ENCODE measurements at places on chromosomes 13 and 19.
A peak's percentile ranks its signal among the peaks of the same experiment; 100 is the strongest.

GRCh38 chr13:100940658-100941057 is 266.1 kb upstream of the TMTC4 start:
- no peak for DNase-seq

DNA sequence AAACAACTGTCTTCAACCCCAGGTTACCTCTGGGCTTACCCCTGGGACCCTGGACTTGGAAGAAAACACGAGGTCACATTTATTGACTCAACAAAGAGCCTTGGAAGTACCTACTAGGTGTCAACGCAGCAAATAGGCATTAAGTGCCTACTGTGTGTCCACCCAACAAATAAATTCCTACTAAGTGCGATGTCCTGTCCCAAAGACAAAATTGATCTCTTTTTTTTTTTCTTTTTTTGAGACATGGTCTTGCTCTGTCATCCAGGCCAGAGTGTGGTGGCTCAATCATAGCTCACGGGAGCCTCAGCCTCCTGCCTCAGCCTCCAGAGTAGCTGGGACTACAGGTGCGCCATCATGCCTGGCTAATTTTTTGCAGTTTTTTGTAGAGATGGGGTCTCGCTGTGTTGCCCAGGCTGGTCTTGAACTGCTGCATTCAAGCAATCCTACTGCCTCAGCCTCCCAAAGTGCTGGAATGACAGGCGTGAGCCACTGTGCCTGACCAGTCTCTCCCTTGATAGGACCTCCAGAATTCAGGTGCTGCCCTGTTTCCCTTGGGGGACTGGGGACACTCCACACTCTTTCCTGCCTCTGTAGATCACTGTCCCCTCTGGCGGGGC is 589 bp upstream of the S1PR2 start:
- DNase-seq, result no peak

DNA sequence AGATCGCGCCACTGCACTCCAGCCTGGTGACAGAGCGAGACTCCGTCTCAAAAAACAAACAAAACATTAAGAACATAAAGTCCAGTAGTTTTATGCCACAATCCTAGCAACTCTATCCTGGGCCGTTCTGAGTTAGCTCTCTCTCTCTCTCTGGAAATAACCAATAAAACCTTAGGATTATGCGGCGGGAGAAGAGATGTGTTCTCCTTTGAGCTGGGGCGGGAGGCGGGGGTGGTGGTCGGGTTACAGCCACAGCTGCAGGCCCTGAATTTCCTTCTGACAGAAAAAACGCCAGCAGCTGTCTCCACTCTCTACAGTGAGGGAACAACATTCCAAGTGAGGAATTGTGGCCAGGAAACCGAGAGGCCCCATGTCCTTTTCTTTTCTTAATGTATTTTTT is 9.1 kb upstream of the PNMA8A start:
- peak; percentile 87 for DNase-seq

DNA sequence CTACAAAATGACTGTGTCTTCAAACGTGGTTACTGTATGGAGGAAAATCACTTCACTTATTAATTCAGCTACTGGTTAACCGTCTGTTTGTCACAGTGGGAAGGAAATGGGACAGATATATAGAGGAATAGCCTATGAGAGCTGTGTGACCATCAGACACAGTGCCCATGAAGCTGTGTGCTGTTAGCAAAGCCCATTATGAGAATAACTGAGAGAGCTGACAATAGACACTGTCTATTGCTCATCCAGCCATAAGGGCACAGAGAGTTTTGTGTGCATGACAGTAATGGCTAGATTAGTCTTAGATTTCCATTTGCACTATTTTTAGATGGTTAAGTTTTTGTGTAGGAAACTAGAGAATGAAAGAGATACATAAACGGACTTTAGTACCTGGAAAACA is 64.1 kb upstream of the POSTN start:
- no peak for DNase-seq

- DNase-seq, result no peak
Observed at GRCh38 chr13:30416471-30416870, 5.8 kb upstream of the UBE2L5 start.

GRCh38 chr13:46893798-46894560 is 2.9 kb downstream of the HTR2A start:
- DNase-seq, result peak; percentile 79

DNA sequence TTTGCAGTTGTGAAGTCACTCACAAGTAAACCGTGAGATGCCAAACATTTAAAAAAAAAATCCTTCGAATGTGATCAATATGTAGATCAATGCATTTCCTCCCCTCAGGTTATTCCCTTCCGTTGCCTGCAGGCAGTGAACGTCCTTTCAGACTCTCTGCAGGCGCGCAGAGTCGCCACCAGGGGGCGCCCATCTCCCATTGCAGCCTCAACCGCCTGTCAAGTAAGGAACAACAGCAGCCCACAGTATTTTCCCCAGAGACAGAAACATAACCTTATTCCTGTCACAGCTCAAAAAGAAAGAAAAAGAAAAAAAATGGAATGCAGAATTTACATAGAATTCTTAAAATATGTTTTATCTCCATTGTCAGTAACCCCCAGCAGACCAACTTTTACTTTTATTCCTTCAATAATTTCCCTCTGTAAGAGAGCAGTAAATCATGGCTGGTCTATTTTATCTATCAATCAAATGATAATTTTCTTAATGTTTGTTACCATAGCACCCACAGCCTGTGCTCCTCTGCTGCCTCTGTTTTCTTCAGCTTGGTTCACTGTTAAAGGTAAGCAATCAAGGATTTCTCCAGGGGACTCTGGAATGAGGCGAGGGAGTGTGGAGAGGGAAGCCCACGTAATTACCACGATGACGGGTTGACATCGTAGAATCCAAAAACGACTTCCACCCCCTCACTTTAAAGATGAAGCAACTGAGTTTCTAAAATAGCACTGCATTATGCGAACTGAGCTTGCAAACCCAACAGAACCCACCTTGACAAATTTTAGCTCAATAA is 637.6 kb upstream of the ARGLU1 start:
- DNase-seq, result no peak

- no peak for DNase-seq
Observed at GRCh38 chr13:56166864-56167263, 973.9 kb upstream of the PRR20A start.

- DNase-seq, result no peak
Observed at GRCh38 chr19:55495646-55496349, 7.6 kb downstream of the SSC5D start.

- DNase-seq, result no peak
Observed at GRCh38 chr13:97321101-97321500, 99.0 kb downstream of the MBNL2 start.

DNA sequence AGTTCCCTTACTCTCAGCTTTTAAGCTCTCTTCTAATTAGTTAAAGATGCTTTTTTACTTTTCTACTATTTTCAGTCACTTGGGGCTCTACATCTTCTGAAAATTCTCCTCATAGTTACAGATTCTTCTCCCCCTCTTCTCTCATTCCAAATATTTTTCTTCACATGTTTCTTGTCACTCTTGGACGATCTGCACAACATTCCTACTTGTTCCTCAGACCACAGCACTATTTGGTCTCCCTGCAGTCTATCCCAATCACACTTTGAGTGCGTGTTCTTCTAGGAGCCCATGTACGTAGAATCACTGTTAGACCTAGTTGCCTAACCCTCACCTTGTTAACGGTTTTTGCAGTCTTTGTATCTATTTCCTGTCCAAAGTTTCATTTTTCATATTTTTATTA is 222.5 kb upstream of the SPRY2 start:
- DNase-seq, result no peak

DNA sequence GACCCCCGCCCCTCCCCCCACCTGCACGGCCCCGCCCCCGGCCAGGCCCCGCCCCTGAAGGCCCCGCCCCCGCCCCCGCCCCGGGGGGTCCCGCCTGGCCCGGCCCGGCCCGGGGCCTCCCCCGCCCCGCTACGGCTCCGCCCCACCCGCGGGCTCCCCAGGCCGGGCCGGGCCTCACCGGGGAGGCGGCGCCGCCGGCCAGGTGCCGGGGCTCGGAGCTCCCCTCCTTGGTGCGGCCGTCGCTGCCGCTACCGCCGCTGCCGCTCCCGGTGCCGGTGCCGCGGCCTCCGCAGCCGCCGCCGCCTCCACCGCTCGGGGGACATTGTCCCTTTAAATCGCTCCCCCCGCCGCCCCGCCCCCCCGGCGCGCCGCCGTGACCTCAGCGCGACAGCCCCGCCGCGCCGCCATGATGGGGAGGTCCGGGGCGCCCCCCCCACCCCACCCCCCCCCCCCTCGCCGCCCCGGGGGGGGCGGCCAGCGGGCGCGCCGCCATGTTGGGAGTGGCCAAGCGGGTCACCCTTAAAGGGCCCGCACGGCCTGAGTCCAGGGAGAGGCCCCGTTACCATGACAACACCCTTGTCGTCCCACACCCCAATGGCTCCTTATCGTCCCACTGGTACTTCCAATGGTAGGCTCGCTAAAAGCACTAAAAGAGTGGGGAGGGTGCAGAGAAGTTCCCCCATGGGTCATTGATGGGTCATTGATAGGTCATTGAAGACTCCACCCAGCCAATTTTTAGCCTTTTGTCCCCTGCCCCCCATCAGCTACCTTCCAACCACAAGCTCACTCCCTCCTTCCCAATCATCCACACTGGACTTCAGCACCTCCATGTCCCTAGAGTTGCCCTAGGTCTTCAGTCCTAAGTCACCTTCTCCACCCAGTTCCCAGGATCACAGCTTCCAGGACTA is at the start of gene WIZ:
TSS of gene WIZ (minus strand) at position 337 of the 908 bp plus-strand sequence. CDS start 1,649 bp downstream, outside the sequence.
- DNase-seq, result peak; percentile 55

GRCh38 chr13:62704875-62705274 is 1289.2 kb upstream of the PCDH20 start:
- DNase-seq, result no peak

DNA sequence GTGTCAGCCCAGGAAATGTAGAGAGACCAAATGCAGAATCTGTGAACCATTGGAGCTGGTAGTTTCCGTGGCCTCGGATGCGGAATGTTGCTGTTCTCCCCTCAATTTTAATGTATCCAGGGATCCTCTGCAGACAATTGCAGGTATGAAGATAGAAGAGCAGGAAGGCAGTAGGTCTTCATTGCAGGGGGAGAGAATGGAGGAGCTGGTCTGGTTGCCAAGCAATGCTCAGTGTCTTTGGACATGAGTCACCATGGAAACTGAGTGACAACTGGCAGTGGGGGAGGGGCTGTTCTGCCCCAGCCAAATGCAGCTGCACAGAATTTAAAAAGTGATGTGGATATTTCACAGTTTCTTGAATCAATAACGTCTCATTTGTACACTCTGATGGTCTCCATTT is 56.1 kb upstream of the ZNF835 start:
- no peak for DNase-seq

DNA sequence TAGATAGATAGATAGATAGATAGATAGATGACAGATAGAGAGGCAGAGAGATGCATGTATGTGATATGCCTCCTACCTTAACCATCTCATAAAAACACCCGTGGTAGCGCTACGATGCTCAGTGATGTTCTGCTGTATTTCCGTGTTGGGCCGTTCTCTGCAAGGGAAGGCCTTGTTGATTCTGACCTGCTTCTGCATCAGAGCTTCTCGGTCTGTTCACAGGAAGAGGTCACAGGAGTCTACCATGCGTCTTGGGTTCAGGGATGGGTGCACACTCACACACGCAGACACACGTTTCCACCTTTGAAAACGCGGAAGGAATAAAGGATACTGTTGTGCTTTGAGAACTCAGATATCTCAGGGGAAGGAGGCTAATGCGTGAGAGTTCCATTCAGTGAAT is 316.9 kb downstream of the TEX29 start:
- DNase-seq, result no peak

- no peak for DNase-seq
Observed at GRCh38 chr19:39147480-39147879, 21.9 kb downstream of the PAK4 start.

GRCh38 chr13:50077431-50077830 is 62.2 kb downstream of the KCNRG start:
- no peak for DNase-seq

GRCh38 chr19:10206226-10206885 is 11.6 kb upstream of the DNMT1 start:
- peak; percentile 61 for DNase-seq

DNA sequence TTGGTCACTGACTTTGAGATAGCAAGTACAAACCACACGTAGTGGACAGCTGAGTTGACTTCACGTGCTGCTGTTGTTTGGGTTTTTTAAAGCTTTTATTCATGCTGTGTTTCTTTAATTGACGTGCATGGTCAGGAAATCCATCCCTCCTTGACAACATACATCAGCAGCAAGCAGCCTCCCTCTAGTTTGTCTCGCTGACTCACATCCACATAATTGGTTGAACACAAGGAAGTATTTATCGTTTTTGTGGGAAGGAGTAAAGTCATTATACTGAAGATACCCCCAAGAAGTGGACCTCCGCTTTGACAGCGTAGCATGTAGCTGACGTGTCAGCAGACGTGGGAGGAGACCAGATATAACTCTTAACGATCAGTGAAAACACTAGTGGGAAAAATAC is 355.8 kb downstream of the MYO16 start:
- DNase-seq, result no peak

- no peak for DNase-seq
Observed at GRCh38 chr13:48235341-48236135, 2.5 kb downstream of the ITM2B start.

GRCh38 chr19:39057615-39058014 is 25.3 kb upstream of the FBXO27 start:
- DNase-seq, result no peak

- DNase-seq, result no peak
Observed at GRCh38 chr13:33441015-33441414, 155.5 kb upstream of the STARD13 start.

DNA sequence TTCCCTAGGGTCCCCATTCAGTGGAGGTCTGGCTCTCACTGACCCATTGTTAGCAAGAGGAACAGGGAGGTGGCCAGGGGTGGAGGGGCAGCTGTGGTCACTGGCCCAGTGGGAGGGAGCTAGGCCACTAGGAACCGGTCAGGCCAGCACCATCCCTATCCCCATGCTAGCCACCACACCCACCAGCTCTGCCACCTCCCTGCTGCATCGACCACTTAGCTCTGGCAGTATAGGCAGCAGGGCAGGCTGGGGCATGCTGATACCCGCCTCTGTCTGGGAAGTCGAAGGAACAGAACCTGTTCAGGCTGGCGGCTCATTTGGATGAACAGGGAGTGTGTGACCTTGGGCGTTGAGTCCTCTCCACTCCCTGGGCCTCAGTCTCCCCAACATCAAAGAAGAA is 4.7 kb downstream of the PPP1R13L start:
- DNase-seq, result no peak

GRCh38 chr13:84263354-84264069 is 381.2 kb upstream of the SLITRK1 start:
- no peak for DNase-seq

- DNase-seq, result no peak
Observed at GRCh38 chr13:69856331-69856730, 251.3 kb upstream of the ATXN8OS start.

GRCh38 chr13:80012251-80012650 is 328.7 kb downstream of the SPRY2 start:
- no peak for DNase-seq

DNA sequence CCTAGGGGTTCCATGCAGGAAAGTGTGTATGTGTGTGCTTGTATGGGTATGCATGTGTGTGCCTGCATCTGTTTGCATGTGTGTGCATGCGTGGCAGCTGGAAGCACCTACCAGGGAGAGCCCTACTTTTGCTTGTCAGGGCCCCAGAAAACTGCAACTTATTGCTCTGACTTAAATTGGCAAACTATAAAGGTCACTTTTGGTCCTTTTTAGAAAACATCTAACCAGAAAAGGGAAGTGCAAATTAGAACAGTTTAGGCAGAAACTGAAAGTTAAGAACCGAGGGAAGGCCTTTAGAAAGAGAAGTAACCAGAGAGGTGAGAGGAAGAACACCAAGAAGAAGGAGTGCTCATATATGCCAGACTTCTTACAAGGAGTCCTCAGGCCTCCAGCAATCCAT is 32.5 kb downstream of the DLEU7 start:
- no peak for DNase-seq

All from right lung (tissue), 10 donors.